ENCODE measurements at places on chromosomes 6 and 20.

GRCh38 chr20:5835321-5835821 lies 85.2 kb downstream of the SHLD1 start:
- peak; percentile 70 for DNase-seq

GRCh38 chr6:168336967-168337366 lies 17.4 kb upstream of the DACT2 start:
- no peak for DNase-seq

DNA sequence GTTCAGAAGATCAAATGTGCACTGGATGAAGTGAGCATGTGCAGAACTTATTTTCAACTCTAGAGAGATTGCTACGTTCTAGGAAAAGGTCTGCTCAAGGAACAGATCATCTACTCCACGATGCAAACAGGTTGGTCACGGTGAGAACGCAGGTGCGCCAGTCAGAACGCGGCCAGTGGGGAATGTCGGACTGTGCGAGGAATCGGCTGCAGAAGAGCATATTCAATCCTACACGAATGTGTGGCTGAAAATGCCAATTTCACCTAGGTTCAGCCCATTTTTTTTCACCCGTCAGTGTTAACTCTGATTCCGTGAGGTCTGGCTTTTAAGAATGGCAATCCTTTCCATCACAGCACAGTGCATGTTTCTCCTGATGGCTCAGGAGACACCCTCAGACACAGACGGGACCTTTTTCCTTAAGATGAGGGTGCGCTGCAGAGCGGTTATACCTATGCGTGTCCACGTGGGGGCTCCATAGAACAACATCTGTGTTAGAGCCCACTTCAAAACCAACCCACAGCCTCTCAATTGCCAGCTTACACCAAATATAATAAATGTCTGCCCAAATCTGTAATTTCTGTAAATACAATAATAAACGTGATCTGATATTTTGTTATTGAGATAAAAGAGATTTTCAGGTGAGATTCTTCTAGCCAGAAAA lies 250.4 kb downstream of the FOXA2 start:
- DNase-seq: peak; percentile 17

DNA sequence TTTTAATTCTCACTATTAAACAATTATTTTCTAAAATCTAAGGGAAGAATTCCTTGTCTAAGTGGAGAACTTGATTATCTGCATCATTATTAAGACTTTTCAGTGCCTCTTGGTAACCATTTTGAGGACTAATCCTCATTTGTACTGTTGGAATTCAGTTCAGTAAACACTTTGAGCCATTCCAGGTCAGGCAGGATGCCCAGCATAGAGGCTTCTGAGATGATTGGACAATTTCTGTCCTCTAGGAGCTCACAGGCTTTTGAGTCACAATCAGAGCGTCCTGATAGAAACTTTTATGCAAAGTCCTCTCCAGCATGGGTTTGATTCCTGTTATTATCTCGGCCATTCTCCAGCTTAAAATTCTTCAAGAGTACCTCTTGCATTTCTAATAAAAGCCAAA lies 1304.6 kb downstream of the EPHA7 start:
- DNase-seq: no peak

- DNase-seq: peak; percentile 79
These were observed 31.2 kb downstream of the RREB1 start for GRCh38 chr6:7138921-7139358.

All from CD4-positive, alpha-beta T cell treated with Interleukin-2 at 100 ng/mL for 4 hours (primary cell).